ENCODE measurements at places on chromosomes 1 and 21.

DNA sequence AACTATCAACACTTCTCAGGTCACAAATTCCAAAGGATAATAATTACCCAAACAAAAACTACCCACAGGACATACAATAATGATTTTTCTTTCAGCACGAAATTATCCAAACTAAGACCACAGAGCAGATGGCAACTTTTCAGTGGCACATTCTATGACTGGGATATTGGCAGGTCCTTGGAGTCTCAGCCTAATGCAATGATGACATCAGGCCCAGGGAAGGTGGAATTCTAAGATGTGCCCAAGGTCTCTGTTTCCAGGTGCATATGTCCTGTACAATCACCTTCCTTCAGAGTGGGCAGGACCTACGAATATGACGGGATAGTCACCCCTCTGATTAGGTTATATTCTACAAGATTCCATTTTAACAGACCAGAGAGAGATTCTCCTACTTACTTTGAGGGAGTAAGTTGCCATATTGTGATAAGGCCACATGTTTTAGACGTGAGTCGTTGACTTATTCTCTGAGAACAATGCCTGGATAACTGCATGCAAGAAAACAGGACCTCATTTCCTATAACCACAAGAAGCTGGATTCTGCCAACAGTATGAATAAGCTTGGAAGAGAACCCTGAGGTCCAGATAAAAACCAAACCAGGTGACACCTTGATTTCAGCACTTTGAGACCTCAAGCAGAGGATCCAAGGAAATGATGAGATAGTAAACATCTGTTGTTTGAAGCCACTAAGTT is 69.9 kb downstream of the ZC3H11B start:
- no peak for DNase-seq

DNA sequence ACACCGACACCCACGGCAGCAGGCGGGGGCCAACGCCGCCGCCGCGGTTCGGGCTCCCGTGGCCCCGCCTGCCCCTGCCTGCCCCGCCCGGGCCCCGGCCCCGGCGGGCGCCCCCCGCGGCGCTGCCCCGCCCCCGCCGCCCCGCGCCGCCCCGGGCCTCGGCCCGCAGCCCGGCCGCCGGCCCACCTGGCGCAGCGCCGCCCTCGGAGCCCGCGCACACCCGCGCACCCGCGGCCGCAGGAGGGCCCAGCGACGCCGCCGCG is at the start of gene WNT3A:
TSS of gene WNT3A (plus strand) at position 213 of the 263 bp plus-strand sequence. CDS start 131 bp downstream, outside the sequence.
- DNase-seq: no peak

- DNase-seq: peak; percentile 21
Measured at GRCh38 chr1:8587784-8588183, 229.7 kb downstream of the RERE start.

GRCh38 chr1:217495249-217495648 is 135.6 kb downstream of the GPATCH2 start:
- peak; percentile 37 for DNase-seq
